RCC 7860 (cell line): ENCODE measurements at places on chromosomes 2 and 18.

DNA sequence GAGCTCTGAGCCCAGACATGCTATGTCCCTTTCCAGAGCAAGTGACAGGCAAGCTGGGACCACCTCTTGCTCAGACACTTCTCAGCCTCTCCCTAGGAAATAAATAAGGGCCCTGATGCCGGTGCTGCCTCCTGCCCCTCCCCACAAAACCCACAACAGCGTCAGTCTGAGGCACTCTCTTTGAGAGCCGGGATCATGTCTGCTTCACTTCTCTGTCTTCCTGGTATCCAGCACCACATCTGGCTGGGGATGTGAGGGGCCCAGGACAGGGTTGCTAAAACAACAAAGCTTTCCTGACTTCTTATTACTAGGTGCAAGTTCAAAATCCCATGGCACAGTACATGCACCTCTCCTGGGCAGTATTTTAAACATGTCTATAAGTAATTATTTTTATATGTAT is 103.9 kb upstream of the GLI2 start:
- DNase-seq, result no peak

GRCh38 chr2:37654419-37654818 is 17.0 kb downstream of the CDC42EP3 start:
- no peak for DNase-seq

DNA sequence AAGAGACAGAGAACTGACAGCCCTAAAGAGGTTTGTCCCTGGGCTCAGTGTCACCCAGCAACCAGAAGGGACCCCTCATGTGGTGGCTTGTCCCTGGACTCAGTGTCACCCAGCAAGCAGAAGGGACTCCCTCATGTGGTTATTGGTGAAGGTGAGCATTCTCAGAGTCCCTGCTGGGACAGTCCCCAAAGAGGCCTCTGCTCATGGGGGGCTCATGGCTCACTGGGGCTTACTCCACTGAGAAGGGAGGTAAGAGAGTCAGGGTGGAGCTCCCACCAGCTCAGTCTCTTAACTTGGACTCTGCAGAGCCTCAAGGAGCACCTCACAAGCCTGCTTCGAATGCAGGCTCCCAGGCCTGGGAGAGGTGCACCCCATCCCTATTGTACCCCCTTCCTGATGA is 145.2 kb upstream of the COPS8 start:
- DNase-seq, result no peak

- DNase-seq, result no peak
Observed at GRCh38 chr2:230685178-230685577, 27.5 kb upstream of the CAB39 start.

GRCh38 chr2:130241041-130241707 is 42.9 kb upstream of the TUBA3E start:
- peak; percentile 96 for DNase-seq

DNA sequence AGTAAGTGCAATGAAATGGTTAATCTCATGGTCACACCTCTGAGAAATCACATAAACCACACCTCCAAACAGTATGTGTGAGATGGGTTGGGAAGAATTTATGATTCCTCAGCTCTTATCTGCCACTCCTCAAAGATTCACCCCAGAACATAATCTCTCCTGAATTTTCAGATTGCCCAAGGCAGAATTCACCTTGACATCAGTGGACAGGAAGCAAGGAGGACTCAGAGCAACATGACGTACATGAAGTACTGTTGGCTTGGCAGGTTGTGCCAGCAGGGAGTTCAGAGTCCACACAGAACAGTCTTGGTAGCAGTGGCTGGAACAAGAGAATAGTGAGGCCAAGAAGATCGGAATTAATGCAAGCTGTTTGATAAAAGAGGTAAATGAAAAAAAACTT is 31.7 kb upstream of the CYBRD1 start:
- no peak for DNase-seq

- no peak for DNase-seq
Observed at GRCh38 chr2:37080689-37081088, 3.5 kb downstream of the HEATR5B start.
